ENCODE measurements at places on chromosomes 16 and 17.

DNA sequence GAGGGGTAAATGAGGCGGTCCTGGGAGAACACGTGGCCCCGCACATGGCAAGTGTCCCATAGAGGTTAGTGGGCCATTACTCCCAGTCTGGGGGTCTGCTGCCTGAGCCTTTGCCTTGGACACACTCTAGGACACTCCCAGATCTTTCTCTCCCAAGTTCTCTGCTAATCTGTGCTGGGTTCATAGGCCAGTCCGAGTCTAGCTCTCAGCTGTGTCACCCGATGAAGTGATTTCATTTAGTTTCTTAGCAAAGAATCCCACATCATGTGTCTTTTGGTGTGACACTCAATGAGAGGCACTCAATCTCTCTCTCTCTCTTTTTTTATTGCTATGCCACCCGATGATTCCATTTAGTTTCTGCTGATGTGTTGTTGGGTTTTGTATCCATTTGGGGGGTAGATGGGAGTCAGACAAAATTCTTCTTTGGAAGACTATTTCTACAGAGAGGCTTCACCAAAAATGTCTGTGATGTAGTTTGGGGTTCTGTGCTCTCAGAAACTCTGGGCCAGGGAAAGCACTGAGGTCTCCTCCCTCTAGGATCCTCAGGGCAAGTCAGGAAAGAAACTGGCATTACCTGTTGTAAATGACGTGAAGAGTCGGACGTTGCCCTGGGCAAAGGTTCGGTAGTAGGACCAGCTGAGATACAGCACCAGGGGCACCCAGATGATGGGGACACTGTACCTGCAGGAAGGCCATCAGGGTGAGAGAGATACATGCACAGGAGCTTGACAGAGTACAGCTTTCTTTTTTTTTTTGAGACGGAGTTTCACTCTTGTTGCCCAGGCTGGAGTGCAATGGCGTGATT lies 25.2 kb upstream of the MLKL start:
- DNase-seq, result no peak

- peak; percentile 18 for DNase-seq
Measured at GRCh38 chr17:71055128-71055527, 885.8 kb downstream of the KCNJ2 start.

DNA sequence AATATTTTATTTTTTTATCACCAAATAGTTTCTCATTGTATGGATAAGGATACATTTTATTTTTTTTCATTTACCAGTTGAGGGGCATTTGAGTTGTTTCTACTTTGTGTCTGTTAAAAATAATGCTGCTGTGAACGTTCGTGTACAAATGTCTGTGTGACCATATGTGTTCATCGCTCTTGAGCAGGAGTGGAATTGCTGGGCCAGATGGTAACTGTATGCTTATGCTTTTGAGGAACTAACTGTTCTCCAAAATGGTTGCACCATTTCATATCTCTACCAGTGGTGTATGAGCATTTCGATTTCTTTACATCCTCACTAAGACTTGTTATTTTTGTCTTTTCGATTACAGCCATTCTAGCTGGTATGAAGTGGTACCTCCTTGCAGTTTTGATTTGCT lies 212.5 kb upstream of the N4BP1 start:
- no peak for DNase-seq

DNA sequence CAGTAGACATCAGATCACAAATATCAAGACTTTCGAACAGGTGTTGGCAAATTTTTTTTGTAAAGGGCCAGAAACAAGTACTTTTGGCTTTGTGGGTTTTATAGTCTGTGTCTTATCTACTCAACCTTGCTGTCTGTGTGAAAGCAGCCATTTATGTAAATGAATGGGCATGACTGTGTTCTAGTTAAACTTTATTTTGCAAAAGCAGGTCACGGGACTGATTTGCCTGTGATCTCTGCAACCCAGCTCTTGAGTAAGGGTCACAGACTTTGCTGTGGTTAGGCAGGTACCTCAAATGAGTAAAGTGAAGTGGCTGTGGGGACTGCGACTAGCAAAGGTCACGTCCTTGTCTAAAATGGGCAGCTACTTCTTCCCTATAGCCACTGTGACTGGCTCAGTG lies 136.5 kb downstream of the FTO start:
- DNase-seq, result no peak

- no peak for DNase-seq
Measured at GRCh38 chr16:15952265-15952711, 2.9 kb downstream of the ABCC1 start.

GRCh38 chr17:73985466-73986015 lies 217.9 kb upstream of the RPL38 start:
- no peak for DNase-seq

- no peak for DNase-seq
Measured at GRCh38 chr17:61907361-61907760, 20.4 kb downstream of the INTS2 start.

GRCh38 chr17:60585887-60586286 lies 14.1 kb upstream of the PPM1D start:
- peak; percentile 69 for DNase-seq

- peak; percentile 95 for DNase-seq
Measured at GRCh38 chr17:50798424-50799288, 31.3 kb upstream of the ANKRD40CL start.

Measured in epithelial cell of esophagus (primary cell).